Fibroblast of the aortic adventitia (primary cell): ENCODE measurements at places on chromosomes 6 and 20.
A peak's percentile ranks its signal among the peaks of the same experiment; 100 is the strongest.

DNA sequence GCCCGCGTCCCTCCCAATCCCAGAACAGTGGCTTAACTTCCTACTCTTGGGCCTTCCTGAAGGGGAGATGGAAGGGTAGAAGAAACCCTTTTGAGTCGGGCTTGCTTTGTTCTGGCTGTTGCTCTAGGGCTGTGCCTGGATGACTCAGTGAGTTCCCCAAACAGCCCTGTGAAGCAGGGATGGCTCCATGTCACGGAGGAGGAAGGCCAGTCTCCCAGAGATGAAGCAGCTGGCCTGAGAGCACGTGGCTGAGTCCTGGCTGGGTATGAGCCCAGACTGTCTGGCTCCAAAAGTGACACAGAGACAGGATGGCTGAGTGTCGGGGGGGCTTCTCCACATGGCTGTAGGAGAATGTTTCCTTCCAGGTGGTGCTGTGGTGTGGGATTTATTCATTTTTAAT lies 4.6 kb downstream of the SYTL3 start:
- DNase-seq: peak; percentile 90

DNA sequence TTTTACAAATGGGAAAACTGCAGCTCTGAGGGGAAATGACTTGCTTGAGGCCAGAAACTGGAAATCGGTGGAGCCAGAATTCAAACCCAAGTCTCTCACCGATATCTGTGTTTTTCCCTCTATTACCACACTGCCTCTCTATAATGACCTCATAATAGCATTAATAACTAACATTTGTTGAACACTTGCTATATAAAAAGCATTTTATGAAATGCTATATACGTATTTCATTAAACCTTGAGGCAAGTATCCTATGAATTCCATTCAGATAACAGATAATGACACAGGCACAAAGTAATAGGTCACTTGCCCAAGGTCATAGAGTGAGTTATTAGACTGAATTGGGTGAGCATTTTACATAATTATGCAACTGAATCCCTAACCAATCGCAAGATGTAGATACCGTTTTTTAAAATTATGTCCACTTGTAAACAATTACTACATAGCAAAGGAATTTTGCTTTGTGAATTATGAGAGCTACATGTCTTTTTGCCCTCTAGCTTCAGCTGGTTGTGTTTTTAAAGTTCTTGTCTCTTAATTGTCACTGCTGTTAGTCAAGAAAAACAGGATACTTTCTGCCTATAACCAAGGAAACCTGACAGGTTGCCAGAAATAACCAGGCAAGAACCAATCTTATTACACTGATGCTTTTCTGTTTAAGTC lies 4.7 kb downstream of the DSN1 start:
- DNase-seq: peak; percentile 35

- DNase-seq: peak; percentile 35
These were observed 690 bp downstream of the IFNGR1 start for GRCh38 chr6:137218473-137218916.

- DNase-seq: peak; percentile 76
These were observed 17.8 kb downstream of the TMEM30A start for GRCh38 chr6:75266716-75267291.

- DNase-seq: no peak
These were observed 351.4 kb downstream of the FOXA2 start for GRCh38 chr20:22232923-22233322.

- DNase-seq: peak; percentile 41
These were observed 41.1 kb upstream of the MAP3K4 start for GRCh38 chr6:160950507-160950906.

DNA sequence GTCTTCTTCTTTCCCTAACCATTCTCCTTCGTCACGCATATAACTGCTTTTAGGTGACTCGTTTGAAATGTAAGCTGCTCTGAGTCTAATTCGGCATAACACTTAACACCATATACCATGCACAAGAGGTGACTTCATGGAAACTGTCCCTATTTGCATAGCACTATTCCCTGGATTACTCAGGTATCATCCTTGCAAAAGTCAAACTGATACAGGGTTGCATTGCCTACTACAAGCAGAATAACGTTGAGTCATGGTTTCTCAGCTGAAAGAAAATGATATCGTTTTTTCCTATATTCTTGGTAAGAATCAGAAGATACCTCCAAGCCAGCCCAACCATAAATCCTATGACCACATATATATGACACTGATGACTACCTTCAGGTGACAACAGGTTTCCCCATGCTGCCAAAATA lies 227.5 kb downstream of the ATXN1 start:
- no peak for DNase-seq

DNA sequence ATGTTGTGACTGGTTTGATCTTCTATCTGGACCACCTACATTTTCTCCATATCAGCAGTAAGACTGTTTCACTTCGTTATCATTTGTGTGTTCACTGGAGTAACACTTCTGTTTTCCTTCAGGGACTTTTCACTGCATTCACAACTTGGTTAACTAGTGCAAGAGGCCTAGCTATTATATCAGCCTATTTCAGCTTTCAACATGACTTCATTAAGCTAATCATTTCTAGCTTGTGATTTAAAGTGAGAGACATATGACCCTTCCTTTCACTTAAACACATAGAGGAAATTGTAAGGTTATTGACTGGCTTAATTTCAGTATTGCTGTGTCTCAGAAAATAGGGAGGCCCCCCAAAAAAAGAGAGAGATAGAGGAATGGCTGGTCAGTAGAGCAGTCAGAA lies 622.8 kb upstream of the NRSN1 start:
- DNase-seq: no peak
